A549 treated with GW870086 at 1 μM for 4 hours (cell line): ENCODE measurements at places on chromosomes 2 and 18. TPM values are rescaled to one million over a fixed set of nuclear protein-coding genes. Genes with fewer than 3 reads are reported as not detected.

ANKRD30B gene
- not detected in 5 replicates for total RNA-seq

CHRND gene
- not detected in 5 replicates for total RNA-seq

DYSF gene
- total RNA-seq, result 0.50 to 0.97 TPM (median 0.70 TPM) in 5 replicates

GKN2 gene
- total RNA-seq, result 1.7 to 3.5 TPM (median 2.9 TPM) in 5 replicates

CCDC121 gene
- 2.5 to 4.7 TPM (median 4.2 TPM) in 5 replicates for total RNA-seq

RSAD2 gene
- 0.13 to 0.30 TPM (median 0.25 TPM) in 5 replicates for total RNA-seq

ASXL3 gene
- total RNA-seq, result not detected in 5 replicates

HRH4 gene
- not detected in 5 replicates for total RNA-seq

TUBA4B gene
- 0.13 to 0.34 TPM (median 0.19 TPM) in 3 of 5 replicates, not detected in the others for total RNA-seq

TEX51 gene
- not detected in 5 replicates for total RNA-seq

VSNL1 gene
- total RNA-seq, result not detected in 5 replicates

NEU4 gene
- total RNA-seq, result 0.08 to 0.48 TPM (median 0.19 TPM) in 5 replicates

UGT1A9 gene
- total RNA-seq, result 4.1 to 6.1 TPM (median 4.5 TPM) in 5 replicates

PDE6D gene
- total RNA-seq, result 17.0 to 24.3 TPM (median 23.8 TPM) in 5 replicates

NCKAP5 gene
- total RNA-seq, result 0.67 to 1.2 TPM (median 0.81 TPM) in 5 replicates

LRPPRC gene
- 82.3 to 114 TPM (median 96.5 TPM) in 5 replicates for total RNA-seq

DSC3 gene
- total RNA-seq, result 1.2 to 1.7 TPM (median 1.5 TPM) in 5 replicates

TTC32 gene
- total RNA-seq, result 11.7 to 14.0 TPM (median 13.4 TPM) in 5 replicates

SMPD4 gene
- 60.5 to 76.6 TPM (median 73.6 TPM) in 5 replicates for total RNA-seq

CAPN14 gene
- total RNA-seq, result 0.05 TPM in 1 of 5 replicates, not detected in the others

IL1RL1 gene
- 0.53 to 1.4 TPM (median 0.83 TPM) in 5 replicates for total RNA-seq

DGKD gene
- 78.7 to 107 TPM (median 96.2 TPM) in 5 replicates for total RNA-seq

SERPINB4 gene
- total RNA-seq, result 0.07 to 0.26 TPM (median 0.15 TPM) in 5 replicates

TEX44 gene
- total RNA-seq, result not detected in 5 replicates

OTOF gene
- 0.10 to 0.24 TPM (median 0.16 TPM) in 5 replicates for total RNA-seq

CGREF1 gene
- 5.7 to 8.6 TPM (median 7.6 TPM) in 5 replicates for total RNA-seq

ELMOD3 gene
- 10.4 to 13.1 TPM (median 12.4 TPM) in 5 replicates for total RNA-seq

DES gene
- 0.27 to 0.84 TPM (median 0.43 TPM) in 5 replicates for total RNA-seq

PIEZO2 gene
- 0.58 to 1.2 TPM (median 0.66 TPM) in 5 replicates for total RNA-seq

AOX1 gene
- 3.8 to 7.2 TPM (median 4.9 TPM) in 5 replicates for total RNA-seq

C2orf66 gene
- 0.12 TPM in 1 of 5 replicates, not detected in the others for total RNA-seq

IL1RN gene
- 0.10 to 0.62 TPM (median 0.53 TPM) in 5 replicates for total RNA-seq

CCDC68 gene
- 2.4 to 4.2 TPM (median 3.2 TPM) in 5 replicates for total RNA-seq

BMP10 gene
- total RNA-seq, result not detected in 5 replicates

NTSR2 gene
- not detected in 5 replicates for total RNA-seq

DPYSL5 gene
- total RNA-seq, result 2.9 to 5.5 TPM (median 4.7 TPM) in 5 replicates
